T-helper 2 cell treated with Interferon-gamma antibody and Interleukin-4, amounts not matched to agents 5 μg/mL and 100 μg/mL, for 36 hours (primary cell): ENCODE measurements at places on chromosomes 6 and 20.

DNA sequence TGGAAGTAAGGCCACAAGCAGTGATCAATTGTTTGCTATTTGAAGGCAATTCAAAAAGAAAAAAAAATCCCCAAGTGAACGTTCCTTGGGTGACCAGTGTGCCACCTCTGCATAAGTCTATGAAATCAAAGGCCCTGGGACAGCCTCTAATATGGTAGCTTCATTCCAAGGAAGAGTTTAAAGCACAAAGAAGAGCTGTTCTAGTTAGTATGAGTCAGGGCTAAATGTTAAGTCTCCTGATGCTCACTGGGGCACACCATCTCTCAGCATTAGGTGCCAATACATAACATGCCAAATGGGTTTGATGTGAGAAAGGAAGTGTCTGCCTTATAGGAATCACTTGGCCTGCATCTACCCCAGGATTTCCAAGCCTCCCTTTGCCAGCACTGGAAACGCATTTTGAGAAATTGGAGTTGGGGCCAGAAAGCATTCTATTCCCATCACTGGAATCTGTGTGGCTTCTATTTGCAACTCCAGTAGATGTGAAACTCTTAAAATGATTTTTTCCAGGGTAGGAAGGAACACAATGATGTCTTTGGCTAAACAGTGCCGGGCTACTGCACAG is 13.0 kb downstream of the UNC5CL start:
- no peak for DNase-seq

GRCh38 chr6:53585208-53585900 is 40.5 kb upstream of the GCLC start:
- no peak for DNase-seq

- DNase-seq = peak; percentile 75
These were observed 8.0 kb upstream of the SIM1 start for GRCh38 chr6:100472674-100473073.

DNA sequence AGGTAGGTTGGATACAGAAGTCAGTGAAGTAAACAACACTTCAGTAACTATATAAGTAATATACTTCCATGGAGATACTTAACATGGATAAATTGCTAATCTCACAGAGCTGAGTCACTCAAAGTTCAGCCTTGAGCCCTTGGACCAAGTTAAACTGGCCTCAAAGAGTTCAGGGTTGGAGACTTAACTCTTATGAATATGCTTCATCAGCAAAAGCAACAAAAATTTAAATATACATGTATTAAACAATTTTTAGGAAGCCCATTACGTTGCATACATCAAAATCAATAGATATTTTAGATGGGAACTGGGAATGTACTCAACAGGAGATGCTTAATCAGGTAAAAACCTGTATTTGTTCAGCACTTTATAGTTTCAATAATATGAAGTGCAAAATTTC is 12.2 kb downstream of the MTCL3 start:
- DNase-seq = no peak

GRCh38 chr20:52493171-52493721 is 301.7 kb upstream of the ZFP64 start:
- no peak for DNase-seq
